ENCODE measurements at places on chromosomes 5 and 9.

- DNase-seq = no peak
Measured at GRCh38 chr5:16975950-16976624, 40.0 kb upstream of the MYO10 start.

GRCh38 chr5:74556631-74557595 lies 83.6 kb downstream of the ENC1 start:
- no peak for DNase-seq

- DNase-seq = no peak
Measured at GRCh38 chr9:15249981-15250380, 57.0 kb downstream of the TTC39B start.

GRCh38 chr9:107711542-107711941 lies 222.0 kb upstream of the KLF4 start:
- no peak for DNase-seq

DNA sequence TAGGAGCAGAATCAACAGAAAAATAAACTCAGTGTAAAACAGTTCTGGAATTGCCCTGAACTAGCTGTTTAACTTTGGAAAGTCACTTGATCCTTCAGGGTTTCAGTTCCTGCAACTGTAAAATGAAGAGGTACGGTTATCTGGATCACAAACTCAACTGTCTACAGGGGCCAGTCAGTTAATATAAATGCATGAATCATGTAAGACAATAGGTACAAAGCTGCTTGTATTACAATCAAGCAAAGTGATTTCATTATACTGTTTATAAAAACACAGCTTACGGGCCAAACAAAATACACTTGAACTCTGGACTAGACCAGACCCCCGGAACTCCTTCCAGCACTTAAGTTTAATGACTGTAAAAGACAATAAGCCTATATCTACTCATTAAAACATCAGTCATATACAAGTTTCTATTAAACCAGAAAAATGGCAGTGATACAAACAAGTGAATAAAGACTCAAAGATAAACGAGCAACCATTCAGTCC lies 73.0 kb downstream of the MRPS27 start:
- no peak for DNase-seq

DNA sequence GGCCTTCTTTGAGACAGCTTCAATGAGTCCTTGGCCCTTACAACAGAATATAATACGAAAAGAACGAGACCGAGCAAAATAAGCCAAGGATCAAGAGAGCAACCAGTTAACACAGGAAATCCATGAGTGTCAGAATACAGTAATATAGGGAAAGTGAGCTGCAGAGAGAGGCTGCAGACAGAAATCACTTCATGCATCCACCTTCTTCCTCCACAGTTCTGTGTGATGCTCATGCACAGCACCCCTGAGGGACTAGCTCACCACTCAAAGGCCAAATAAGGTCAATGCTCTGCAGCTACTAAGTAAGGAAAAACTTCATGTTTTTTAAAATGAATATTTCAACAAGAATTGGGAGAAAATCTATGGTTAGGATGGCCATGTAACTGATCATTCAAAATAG lies 257.1 kb downstream of the MCTP1 start:
- DNase-seq = no peak

- DNase-seq = no peak
Measured at GRCh38 chr9:128310461-128310860, 11.8 kb downstream of the TRUB2 start.

GRCh38 chr9:549455-549997 lies 292.0 kb upstream of the DMRT1 start:
- no peak for DNase-seq

- DNase-seq = no peak
Measured at GRCh38 chr9:111828193-111828592, 33.5 kb upstream of the SHOC1 start.

- DNase-seq = no peak
Measured at GRCh38 chr5:132674671-132675506, 1.1 kb downstream of the IL4 start.

DNA sequence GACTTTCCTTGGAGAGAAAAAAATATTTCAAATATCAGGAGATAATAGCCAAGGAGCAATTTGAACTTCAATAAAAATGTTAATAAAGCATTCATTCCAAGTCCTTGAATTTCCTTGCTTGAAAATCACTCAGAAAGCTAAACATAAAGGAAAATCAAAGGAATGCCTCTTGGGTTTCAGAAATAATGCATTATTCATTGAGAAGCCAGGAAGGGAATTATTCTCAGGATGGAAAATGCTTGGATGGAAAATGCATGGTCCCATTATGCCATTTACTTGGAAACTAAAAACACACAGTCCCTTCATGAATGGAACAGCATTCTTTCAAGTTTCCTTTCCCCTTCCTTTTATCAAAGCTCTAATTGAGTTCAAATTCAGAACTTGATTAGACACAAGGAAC lies 160.9 kb downstream of the LPAR1 start:
- no peak for DNase-seq

- no peak for DNase-seq
Measured at GRCh38 chr9:135848341-135849047, 58.9 kb downstream of the CAMSAP1 start.

- no peak for DNase-seq
Measured at GRCh38 chr9:104923289-104923688, 4.7 kb downstream of the ABCA1 start.

DNA sequence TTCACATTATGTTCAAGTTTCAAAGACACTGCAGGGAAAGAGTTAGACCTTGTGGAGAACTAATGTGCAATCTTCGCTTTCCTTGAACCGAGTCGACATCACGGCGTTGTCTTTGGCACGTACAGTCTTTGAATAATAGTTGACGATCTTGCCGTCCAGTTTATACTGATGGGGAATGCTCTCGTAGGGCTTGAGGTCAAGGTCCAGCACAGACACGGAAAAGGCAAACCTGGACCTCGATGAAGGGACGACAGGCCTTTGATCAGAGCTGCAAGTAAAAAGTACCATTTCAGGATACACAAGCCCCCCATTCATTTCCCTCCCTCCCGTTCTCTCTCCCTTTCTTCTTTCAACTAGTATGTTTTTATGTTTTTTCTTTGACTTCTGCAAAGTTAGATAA lies 54.1 kb downstream of the IPPK start:
- no peak for DNase-seq

- no peak for DNase-seq
Measured at GRCh38 chr5:157761690-157762621, 18.4 kb downstream of the LSM11 start.

- no peak for DNase-seq
Measured at GRCh38 chr9:78958892-78959291, 612.9 kb upstream of the TLE4 start.

DNA sequence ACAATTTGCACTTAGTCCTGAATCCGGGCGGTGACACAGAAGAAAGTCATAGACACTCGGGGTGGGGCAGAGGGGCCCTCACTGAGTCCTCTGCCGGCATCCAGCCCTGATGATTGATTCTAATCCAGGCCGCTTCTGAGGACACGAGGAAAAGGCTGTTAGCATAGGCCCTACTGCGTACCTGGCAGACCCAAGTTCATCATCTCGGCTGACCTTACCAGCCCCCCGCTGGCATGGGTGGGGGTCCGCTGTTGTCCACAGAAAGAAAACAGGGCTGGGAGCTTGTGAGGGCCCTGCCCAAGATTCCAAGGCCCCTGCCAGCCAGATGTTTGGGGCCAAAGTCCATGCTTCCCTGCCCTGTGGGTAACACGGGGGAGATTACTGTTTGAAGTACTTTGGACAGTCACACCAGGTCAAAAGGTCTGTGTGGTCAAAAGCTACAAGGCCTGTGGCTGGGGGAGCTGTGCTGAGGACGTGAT lies 24.5 kb downstream of the ERGIC1 start:
- no peak for DNase-seq

- DNase-seq = no peak
Measured at GRCh38 chr5:58299256-58299655, 160.6 kb downstream of the PLK2 start.

DNA sequence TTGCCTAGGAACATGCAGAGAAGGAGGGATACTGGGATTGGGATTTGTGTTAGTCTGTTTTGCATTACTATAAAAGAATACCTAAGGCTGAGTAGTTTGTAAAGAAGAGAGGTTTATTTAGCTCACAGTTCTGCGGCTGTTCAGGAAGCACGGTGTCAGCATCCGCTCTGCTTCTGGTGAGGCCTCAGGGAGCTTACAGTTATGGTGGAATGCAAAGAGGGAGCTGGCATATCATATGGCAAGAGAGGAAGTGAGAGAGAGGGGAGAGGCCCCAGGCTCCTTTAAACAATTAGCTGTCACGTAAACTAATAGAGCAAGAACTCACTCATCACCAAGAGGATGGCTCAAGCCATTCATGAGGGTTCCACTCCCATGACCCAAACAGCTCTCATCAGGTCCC lies 27.0 kb downstream of the IL12B start:
- no peak for DNase-seq

GRCh38 chr5:8295141-8295540 lies 426.2 kb downstream of the MTRR start:
- DNase-seq = no peak

GRCh38 chr5:178207917-178208280 lies 3.6 kb downstream of the HNRNPAB start:
- no peak for DNase-seq

DNA sequence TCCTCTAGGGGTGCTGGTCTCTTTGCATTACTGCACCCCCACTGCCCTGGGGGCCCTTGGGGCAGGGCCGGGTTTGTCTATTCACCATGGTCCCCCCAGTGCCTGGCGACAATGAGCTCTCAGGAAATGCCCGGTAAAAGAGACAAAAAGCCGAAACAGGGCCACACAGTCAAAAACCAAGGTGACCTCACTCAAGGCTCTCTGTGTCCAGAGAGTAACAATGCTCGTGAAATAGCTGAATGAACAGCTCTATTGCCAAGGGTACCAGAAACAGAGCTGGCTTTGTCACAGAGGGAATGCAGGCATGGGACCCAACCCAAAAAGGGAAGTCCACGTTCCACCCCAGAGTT lies 16.0 kb downstream of the SH3PXD2B start:
- no peak for DNase-seq

GRCh38 chr5:111772456-111773122 lies 15.6 kb upstream of the NREP start:
- no peak for DNase-seq

DNA sequence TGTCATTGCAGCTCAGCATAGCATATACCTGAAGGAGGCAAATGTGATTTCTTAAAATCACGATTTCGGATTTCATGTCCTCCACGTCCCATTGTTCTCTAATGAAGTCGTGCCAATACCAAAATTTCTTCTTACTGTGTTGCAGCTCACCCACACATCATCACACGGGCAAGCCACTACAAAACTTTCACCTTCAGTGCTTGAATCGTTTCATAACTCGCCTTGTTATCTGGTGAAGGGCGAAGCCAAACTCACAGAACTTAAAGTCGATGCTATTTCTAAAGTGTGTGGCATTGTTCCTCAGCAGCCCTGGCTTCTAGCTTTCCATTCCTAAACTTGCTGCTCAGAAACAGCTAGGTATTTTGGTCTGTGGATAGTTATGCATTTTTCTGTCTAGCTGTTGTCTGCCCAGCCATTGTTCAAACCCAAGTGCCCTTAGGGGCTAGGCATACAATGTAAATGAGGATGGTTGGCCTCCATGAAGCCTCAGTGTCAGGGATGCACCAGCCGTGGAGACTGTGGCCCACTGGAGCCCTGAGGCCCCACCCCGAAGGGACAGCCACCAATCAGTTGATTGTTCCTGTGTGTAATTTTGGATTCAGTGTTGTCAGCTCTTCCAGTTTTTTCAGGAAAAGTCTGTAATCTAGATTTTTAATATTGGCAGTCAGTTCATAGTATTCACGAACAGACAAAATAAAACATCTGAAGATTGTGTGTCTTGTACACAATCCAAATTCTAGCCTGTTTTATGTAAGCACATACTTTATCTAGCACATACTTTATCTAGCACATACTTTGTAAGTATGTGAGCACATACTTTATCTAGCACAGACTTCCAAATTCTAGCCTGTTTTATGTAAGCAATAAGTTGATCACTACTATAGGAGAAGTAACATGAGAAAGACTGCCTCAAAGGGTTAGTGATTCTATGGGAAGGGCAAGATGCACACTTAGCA lies 112.8 kb downstream of the DAPK1 start:
- no peak for DNase-seq

DNA sequence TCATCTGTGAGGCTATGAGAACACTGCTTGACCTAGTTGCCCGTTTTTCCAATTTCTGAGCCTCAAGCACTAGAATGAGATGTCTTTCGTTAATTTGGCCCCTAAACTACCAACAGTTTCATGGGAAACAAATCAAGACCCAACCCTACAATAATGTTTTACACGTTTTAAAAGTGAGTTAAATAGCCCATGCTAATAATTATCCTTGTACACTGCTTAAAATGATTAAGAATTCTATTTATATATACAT lies 2.3 kb upstream of the NR3C1 start:
- DNase-seq = no peak

- DNase-seq = no peak
Measured at GRCh38 chr5:130550562-130550928, 614.5 kb downstream of the HINT1 start.

DNA sequence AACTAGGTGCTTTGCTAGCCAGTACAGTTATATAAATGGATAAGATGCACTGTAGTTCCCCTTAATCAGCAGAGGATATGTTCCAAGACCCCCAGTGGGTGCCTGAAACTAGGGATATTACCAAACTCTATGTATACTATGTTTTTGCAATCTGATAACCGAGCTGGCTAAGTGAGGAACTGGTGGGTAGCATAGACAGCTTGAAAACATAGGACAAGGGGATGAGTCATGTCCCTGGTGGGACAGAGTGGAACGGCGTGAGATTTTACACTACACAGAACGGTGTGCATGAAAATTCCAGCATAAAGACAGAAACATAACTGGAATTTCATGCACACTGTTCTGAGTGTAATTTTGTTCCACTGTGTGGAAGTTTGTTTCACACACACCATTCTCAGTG lies 86.9 kb downstream of the BASP1 start:
- DNase-seq = no peak

GRCh38 chr9:87327575-87328125 lies 170.0 kb upstream of the DAPK1 start:
- DNase-seq = no peak

DNA sequence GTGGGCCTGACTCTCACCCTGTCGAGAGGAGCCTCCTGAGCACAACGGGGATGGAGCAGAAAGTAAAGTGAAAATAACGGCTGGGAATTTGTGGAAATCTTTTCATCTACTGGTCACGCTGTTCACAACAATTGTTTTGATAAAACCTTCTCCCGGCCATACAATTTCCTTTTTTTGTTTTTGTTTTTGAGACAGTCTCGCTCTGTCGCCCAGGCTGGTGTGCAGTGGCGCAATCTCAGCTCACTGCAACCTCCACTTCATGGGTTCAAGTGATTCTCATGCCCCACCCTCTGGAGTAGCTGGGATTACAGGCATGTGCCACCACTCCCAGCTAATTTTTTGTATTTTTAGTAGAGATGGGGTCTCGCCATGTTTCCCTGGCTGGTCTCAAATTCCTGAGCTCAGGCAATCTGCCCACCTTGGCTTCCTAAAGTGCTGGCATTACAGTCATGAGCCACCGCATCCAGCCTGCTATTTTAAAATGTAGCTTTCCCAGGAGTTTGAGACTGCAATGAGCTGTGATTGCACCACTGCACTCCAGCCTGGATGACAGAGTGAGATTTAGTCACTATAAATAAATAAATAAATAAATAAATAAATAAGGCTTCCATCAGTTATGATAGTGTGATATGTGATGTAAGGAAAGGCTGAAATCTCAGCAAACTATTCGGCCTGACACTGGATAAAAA lies 73.5 kb upstream of the PTGER4 start:
- no peak for DNase-seq
